NCI-H2171 (cell line): ENCODE measurements at places on chromosomes 1 and 21.

GRCh38 chr1:210707300-210708240, 378.9 kb downstream of the HHAT start:
- DNase-seq, result no peak

DNA sequence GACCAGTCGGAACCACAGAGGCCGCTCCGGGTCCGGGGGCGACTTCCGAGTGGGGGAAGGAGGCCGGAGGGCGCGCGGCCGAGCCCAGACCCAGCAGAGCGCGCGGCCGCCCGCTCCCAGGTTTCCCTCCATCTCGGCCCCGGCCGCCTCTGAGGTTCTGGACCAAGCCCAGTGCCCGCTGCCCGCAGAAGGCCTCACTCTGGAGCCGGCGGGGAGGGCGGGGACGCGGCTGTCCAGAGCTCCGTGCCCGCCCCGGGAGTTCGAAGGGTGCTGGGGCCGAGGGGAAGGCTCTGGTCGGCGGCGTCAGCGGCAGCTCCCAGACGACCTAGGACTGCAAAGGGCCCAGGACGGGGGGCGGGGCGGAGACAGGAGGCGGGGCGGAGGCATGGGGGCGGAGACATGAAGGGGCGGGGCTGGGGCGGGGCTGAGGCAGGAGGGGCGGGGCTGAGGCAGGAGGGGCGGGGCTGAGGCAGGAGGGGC, 48.0 kb upstream of the SLC19A1 start:
- peak; percentile 9 for DNase-seq

DNA sequence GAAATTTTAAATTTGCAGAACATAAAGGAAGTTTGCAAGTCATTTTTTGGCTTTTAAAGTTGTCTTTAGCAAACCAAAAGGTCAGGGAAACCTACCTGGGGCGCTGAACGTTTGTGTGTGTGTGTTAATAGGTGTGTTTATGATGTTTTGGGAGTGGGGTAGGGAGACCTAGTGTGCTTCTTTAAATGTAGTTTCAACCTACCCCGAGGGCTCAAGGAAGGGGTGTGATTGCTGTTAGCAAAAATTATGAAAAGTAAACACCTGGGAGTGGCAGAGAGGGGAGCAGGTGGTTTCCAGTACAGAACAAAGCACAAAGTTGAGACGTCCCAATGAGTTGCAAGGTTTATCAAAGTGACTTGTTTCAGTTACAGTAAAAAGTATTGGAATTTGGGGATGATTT, 58.7 kb upstream of the WDR26 start:
- DNase-seq, result no peak

DNA sequence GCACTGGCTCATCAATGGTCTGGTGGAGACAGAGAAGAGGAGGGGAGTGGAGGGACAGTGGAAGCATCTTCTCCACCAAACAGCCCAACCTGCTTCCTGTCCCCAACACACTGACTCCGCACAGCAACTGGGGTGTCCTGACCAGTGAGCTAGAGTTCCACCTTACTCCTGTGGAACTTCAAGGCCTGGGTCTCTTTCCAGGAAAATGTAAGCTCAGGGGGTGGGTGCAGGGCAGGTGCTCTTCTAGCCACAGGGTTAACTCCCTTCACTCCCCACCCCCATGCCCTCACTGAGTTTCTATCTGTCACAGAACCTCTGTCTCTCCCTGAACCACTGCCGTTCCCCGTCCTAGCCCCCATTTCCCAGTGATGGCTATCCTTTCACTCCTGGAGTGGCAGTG, 876 bp downstream of the MOB3C start:
- no peak for DNase-seq
